ENCODE measurements at places on chromosomes 1 and 21. TPM values are rescaled to one million over a fixed set of nuclear protein-coding genes. Genes with fewer than 3 reads are reported as not detected.

The SFPQ gene
- 183 TPM for total RNA-seq

The SFN gene
- total RNA-seq: 710 TPM

The LCE3E gene
- not detected for total RNA-seq

The DNAJC6 gene
- total RNA-seq: 7.1 TPM

The LCE1B gene
- total RNA-seq: not detected

The PTPN7 gene
- total RNA-seq: not detected

The NCMAP gene
- total RNA-seq: 0.03 TPM

The SPRR2A gene
- not detected for total RNA-seq

The PLCH2 gene
- 0.53 TPM for total RNA-seq

The KPRP gene
- not detected for total RNA-seq

The MXRA8 gene
- 0.44 TPM for total RNA-seq

The SAMD13 gene
- 0.58 TPM for total RNA-seq

The OR2T33 gene
- total RNA-seq: not detected

The KLHL20 gene
- total RNA-seq: 12.3 TPM

The RGS2 gene
- total RNA-seq: 100 TPM

The GFI1 gene
- total RNA-seq: 0.67 TPM

The MGST3 gene
- 201 TPM for total RNA-seq

The PTCH2 gene
- total RNA-seq: 0.31 TPM

The ASAP3 gene
- 5.5 TPM for total RNA-seq

The CCDC185 gene
- total RNA-seq: not detected

The MAST2 gene
- total RNA-seq: 16.5 TPM

The RPTN gene
- total RNA-seq: not detected

The KANK4 gene
- total RNA-seq: 0.26 TPM

The FAM163A gene
- total RNA-seq: not detected

The KRTAP6-3 gene
- total RNA-seq: not detected

The ABCA4 gene
- total RNA-seq: 0.12 TPM

The ALG14 gene
- 3.5 TPM for total RNA-seq

The LCE1F gene
- not detected for total RNA-seq

All from A549 treated with Mapracorat at 1 μM for 4 hours (cell line).